K562 (cell line): ENCODE measurements at places on chromosomes 16 and 17.

- DNase-seq = no peak
Measured at GRCh38 chr17:48753794-48754499, 25.4 kb upstream of the HOXB13 start.

GRCh38 chr17:4610162-4610561, 25.8 kb downstream of the SMTNL2 start:
- DNase-seq = no peak

GRCh38 chr16:62755938-62756337, 719.7 kb upstream of the CDH8 start:
- no peak for DNase-seq

DNA sequence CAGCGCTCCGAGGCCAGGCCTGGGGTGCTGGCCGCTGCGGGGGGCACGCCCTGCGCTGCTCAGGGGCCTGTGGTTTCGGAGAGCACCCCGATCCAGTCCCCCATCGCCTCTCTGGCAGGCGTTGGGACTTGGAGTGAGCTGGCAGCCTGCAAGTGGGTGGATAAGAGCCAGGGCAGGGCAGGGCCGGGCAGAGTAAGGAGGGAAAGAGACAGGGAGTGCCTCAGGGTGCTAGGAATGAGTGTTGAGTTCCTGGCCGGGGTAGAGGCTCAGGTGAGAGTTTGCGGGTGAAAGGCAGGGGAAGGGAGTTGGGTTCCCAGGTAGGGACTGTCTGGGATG, 1.3 kb downstream of the CDH13 start:
- no peak for DNase-seq

DNA sequence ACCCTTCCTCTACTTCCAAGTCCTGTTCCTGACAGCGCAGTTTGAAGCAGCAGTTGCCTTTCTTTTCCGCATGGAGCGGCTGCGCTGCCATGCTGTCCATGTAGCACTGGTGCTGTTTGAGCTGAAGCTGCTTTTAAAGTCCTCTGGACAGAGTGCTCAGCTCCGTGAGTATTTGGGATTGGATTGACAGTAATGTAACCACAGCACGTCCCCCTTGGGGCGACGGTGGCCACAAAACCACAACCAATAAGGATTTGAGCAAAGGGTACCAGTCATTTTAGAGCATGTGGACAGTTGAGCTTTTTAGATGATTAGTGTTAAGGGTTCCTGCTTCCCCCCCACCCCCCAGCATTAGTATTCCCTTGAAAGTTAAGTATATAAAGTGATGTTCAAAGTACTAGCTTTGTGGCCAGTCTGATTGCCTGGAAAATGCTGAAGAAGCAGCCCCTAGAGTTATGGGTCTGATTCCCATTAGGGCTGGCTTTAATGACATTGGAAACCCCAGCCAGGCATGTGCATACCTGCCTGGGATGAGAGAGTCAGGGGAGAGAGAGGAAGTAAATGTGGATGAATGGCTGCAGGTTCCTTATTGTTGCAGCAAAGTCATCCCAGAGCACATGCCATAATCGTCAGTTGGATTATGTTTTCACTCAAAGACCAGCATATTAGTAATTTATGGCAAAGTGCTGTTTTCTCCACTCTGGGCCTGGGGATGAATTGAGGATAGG, 31.6 kb upstream of the SLC12A3 start:
- DNase-seq = no peak

DNA sequence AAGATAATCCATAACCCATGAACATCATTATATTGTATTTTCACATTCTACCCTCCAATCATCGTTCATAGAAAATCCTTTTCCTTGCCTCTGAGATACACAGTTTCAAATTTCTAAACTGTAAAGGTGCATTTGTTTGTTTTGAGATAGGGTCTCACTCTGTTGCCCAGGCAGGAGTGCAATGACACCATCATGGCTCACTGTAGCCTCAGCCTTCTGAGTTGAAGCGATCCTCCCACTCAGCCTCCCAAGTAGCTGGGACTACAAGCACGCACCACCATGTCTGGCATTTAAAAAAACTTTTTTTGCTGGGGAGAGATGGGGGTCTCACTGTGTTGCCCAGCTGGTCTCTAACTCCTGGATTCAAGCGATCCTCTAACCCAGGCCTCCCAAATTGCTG, 58.1 kb upstream of the TOB1 start:
- DNase-seq = no peak

DNA sequence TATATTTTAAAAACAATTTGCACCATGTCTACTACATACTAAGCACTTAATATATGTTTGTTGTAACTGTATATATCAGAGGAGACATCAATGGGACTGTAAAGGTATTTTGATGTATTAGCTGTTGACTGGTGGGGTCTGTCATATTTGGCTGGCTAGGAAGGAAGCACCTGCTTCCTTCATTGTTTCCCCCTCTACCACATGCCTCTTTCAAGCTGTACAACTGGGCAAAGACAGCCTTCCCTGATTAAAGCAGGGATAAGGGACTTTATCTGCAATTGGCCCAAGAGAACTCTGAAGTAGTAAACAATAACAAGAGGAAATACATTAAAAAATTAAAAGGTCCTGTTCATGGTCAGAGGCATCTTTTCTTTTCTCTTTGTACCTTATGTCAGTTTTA, 5.5 kb upstream of the SLFN12L start:
- DNase-seq = no peak

- peak; percentile 61 for DNase-seq
Measured at GRCh38 chr16:31333686-31334649, 21.0 kb upstream of the ITGAX start.

DNA sequence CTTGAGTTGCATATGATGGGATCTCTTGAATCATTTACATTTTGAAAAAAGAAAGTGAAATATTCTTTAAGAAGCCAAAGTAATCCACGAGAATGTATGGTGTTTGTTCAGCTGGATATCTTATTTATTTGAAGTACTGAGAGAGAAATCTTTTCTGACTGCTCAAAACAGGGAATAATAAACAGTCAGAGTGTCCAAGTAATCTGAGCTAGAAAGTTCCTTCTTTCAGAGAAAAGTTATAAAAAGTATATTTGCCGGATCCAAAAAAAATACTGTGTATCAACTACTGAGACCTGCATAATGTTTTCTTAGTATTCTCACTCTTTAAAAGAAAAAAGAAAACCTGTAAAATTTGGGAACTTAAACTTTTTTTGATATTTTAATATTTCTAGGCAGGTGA, 350.8 kb downstream of the WWOX start:
- no peak for DNase-seq
